ENCODE measurements at places on chromosomes 2 and 18.

DNA sequence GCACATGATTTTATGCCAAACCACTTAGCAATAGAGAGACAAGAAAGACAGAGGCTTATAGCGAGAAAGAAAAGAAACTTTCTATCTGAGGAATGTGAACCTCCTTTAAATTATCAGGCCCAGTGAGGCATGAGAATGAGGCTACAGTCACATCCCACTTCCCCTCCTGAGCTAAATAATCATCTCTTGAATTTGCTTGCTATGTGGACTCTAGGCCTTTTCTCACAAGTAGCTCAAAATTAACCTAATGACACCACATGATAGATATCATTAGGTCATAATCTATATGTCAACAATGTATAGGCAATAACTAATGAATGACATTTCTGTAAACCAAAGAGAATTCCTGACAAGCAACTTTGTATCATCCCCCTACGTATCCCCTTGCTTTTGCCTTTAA lies 301.5 kb upstream of the MGAT5 start:
- DNase-seq, result no peak

DNA sequence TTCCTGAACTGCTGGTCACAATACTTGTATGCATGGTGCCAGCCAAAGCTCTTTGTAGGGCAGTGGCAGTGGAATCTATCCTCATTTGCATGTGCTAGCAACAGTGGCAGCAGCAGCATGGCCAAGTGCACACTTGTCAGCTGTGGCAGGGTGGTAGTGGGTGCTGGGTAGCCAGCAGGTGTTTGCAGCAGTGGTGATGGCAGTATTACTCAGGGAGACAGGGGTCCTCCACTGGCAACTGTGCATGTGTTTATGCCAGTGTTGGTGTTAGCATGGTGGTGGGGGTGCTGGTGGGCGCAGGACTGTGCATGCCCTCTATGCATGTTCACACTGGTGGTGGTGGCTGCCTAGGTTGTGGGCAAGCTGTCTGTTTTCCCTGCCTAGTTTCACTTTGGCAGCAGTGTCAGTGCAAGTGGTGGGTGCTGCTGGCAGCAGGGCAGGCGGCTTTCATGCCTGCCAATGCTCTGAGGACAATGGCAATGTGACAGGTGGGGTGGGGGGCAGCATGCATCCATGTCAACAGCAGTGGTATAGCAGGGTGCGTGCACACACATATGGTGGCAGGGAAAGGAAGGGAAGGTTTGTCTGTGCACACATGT lies 41.2 kb downstream of the GALNT13 start:
- no peak for DNase-seq

GRCh38 chr2:231615058-231615671 lies 22.5 kb downstream of the TEX44 start:
- peak; percentile 71 for DNase-seq

GRCh38 chr2:65358678-65359400 lies 73.6 kb downstream of the SPRED2 start:
- DNase-seq, result no peak

DNA sequence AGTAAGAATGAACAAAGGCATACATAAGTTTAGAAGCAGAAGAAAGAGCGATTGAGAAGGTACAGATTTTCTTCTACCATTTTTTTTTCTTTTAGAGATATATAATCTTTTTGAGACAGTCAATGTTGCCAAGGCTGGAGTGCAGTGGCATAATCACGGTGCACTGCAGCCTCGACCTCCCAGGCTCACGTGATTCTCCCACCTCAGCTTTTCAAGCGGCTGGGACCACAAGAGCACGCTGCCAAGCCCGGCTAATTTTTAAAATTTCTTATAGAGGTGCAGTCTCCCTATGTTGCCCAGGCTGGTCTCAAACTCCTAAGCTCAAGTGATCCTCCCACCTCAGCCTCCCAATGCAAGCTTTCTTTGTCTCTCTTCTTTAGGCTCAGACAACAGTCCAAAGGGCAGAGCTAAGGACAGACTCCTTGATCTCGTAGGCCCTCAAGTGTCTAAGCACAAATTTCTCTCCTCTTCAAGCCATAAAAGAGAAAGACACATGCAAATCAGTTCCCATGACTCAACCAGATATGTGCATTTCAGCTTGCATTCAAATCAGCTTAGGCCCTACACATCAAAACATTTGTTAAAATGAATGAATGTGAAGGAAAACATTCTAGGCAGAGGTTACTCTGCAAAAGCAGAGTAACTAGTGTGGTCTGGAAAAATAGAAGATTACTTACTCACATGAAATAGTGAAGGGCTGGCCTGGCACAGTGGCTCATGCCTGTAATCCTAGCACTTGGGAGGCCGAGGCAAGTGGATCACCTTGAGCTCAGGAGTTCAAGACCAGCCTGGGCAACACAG lies 18.0 kb downstream of the ITSN2 start:
- no peak for DNase-seq

All from ecto neural progenitor cell (in vitro differentiated cells).